Stimulated activated CD8-positive, alpha-beta memory T cell treated with anti-CD3 and anti-CD28 coated beads, Interleukin-7, amount 100 ng/mL, for 1 hour (primary cell): ENCODE measurements at places on chromosomes 6 and 20.
A peak's percentile ranks its signal among the peaks of the same experiment; 100 is the strongest.

GRCh38 chr6:137044366-137045221 lies at the start of gene IL20RA:
Gene IL20RA (minus strand): TSS chr6:137044965. CDS start chr6:137044728, 237 bp downstream.
- DNase-seq = no peak

- DNase-seq = no peak
Measured at GRCh38 chr6:47165918-47166317, 123.8 kb upstream of the ADGRF1 start.

- no peak for DNase-seq
Measured at GRCh38 chr20:62161347-62161746, 17.8 kb downstream of the SS18L1 start.

- DNase-seq = no peak
Measured at GRCh38 chr20:61912665-61913422, 152.8 kb downstream of the TAF4 start.

GRCh38 chr20:57495978-57496377 lies 29.0 kb downstream of the CTCFL start:
- no peak for DNase-seq

GRCh38 chr20:57828696-57829095 lies 118.9 kb upstream of the PMEPA1 start:
- DNase-seq = no peak

DNA sequence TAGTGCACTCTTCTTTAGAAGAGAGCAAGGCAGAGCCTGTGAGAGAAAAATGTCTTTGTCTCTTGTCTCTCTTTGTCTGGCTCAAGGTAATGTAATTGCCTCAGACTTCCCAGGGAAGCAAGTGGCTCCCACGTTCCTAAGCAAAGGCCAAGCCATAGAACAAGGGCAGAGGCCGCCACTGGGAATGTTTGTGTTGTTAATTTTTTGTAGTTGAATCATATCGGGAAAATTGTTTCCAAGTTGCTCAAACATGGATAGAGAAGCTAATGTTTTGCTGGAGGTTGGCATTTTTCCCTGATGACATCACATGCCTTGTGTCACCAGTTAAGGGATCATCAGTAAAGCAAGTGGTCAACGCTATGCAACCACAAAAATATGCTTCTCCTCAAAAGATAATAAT lies 211.5 kb upstream of the FOXA2 start:
- no peak for DNase-seq

DNA sequence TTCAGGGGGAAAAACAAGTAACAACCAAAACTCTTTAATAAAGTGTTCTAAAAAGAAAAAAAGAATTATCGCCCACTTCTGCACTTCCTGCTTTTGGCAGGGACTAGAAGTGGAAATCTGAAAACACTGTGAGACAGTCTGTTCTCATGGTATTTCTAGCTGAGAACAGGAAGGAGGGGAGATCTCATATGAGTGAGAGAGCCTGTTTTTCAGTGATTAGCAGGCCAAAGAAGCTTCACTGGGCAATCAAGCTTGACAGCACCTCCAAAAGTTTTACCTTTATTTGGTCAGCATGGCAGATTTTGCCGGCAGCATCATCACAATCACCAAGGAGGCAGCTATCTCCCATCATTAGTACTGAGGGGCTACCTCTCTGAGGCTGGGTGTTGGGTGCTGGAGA lies 79.5 kb upstream of the ATXN1 start:
- DNase-seq = no peak

DNA sequence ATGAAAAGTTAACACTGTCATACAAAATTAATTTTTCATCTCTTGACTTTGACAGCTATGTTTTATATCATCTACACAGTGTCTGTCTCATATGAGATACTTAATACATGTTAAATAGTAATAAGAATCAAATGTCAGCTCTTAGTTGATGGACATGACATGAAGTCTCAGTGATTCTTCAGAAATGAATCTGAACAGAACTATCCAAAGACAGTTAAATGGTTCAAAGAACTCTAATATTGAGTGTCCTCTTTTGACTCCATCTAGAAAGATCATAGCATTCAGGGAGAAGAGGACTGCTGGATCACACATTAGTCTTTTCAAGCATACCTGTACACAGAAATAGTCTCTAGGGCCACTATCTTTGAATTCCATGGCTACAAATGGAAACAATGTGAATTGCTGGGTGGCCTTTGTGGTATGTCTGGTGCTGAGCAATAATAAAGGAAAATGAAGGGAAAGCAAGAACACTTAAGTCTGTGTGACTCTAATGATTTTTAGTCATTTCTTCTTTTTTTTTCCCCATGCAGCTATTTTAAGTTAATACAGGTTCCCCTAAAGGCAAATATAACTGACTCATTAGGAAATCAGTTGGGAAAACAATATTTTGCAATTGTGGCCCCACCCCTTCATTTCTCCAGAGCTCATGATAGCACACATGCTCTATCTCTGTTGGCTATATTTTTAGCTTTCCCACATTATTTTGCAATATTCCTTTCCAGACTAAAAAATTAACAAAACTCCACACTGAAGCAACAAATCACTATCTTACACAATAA lies 367.5 kb downstream of the GRIK2 start:
- DNase-seq = no peak

GRCh38 chr6:32427934-32428474 lies 11.7 kb upstream of the HLA-DRA start:
- DNase-seq = no peak

- no peak for DNase-seq
Measured at GRCh38 chr6:24979176-24979575, 43.4 kb upstream of the RIPOR2 start.

GRCh38 chr6:149454346-149454848 lies 30.4 kb downstream of the ZC3H12D start:
- no peak for DNase-seq

DNA sequence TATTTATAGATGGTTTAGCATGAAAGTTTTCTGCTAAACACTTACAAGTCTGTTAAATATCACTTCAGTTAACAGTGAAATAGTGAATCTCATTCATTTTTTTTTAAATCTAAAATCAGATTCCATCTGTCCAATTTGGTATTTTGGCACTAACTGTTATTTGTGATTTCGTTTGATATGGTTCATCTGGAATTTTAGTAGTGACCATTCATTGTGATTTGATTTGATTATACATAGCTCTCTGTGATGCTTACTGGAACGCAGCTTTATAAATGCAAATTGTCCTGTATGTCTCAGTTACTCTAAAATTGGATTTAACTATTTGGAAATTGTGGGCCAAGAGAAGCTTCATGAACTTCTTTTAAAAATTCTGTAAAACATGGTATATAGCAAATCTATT lies 571.5 kb downstream of the EYS start:
- DNase-seq = no peak

DNA sequence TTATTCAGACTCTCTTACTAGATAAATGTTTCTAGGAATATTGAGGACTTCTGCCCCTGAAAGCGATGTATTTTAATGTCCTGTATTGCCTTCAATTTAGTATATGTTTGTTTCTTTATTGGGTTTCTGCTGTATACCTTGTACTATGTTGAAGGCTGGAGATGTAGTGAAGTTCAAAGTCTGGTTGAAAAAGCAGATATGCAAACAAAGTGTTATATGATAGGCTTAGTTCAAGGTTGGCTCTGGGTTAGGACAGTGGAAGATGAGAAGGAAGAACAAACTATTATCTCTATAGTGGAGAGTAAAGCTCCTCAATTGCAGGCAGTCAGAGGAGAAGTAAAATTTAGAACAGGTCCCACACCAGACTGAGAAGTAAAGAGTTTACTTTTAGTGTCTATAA lies 36.3 kb upstream of the ADGRG6 start:
- DNase-seq = no peak

DNA sequence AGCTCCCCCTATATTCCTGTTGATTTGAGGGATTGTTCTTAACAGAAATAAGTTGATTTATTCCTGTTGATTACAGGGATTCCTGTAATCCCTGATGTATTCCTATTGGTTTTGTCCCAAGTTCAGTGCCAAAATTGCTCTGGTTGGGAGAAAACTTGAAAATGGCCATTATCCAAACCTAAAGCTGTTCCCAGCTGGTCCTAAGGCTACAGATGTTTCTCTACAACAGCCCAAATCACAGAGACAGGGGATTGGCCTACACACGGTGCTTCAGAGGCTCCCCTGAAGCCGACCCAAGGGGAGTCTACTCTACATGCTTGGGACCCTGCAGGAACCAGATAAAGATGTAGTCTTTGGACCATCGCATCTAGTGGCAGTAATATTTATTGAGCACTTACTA lies 99.0 kb upstream of the AKAP12 start:
- DNase-seq = no peak

- no peak for DNase-seq
Measured at GRCh38 chr6:44804546-44805159, 417.1 kb downstream of the CDC5L start.

DNA sequence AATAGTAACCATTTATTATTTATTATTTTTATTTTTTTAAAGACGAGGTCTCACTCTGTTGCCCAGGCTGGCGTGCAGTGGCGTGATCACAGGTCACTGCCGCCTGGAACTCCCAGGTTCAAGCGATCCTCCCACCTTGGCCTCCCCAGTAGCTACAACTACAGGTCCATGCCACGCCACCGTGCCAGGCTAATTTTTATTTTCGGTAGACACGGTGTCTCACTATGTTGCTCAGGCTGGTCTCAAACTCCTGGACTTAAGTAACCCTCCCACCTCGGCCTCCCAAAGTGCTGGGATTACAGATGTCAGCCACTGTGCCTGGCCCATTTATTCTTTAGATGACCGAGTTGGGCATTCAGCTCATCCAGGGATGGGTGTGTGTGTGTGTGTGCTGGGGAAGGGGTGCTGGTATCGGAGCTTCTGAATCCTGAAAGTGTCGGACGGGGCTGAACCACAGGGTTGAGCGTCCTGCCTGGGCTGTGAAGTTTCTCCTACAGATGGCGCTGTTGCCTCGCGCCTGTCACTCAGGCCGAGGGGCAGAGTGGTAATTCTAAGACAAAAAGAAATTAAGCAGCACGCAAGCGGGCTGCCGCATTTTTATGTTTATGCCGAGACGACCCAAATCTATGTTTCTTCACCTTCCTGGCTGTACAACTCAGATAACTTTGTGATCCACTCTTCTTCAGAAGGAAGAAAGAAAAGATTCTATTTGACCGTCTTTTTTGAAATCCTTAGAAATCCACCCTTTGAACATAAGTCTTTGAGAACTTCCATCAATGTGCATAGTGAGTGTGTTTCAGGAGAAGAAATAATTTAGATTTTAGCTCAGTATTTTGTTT lies 252.8 kb downstream of the CDH26 start:
- peak; percentile 42 for DNase-seq

- DNase-seq = no peak
Measured at GRCh38 chr20:20641783-20642182, 70.7 kb downstream of the RALGAPA2 start.

DNA sequence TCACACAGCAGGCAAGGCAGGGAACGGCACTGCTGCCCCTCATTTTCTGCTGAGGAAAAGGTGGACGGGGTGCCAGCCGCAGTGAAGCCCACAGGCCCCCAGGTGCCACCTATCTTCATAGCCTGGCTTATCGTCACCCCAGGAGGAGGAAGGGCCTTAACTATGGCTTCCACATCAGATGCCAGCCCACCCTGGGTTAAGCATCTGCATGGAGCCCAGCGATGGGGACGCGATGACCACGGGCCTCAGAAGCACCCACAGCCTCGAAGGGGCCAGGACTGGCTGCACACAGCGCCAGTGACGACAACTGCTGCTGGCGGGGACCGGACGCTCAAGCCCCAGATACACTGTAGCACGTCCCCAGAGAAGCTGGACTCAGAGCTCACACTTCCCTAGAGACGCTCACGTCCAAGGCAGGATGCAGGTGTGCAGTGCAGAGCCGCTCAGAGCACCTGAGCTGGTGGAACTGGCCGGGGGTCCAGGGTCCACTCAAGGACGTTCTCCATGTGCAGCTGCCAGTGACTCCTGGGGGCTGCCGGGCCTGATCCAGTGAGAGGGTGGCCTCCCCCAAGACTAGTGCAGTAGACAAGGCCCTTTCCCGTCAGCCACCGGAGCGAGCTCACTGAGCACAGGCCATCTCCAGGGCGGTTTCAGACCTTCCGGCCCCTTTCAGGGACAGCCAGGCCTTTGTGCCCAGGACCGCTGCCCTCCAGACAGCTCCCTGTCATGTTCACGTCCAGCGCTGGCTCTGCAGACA lies 83.0 kb downstream of the YTHDF1 start:
- DNase-seq = no peak

- DNase-seq = no peak
Measured at GRCh38 chr6:157514659-157515496, 133.9 kb downstream of the ZDHHC14 start.

DNA sequence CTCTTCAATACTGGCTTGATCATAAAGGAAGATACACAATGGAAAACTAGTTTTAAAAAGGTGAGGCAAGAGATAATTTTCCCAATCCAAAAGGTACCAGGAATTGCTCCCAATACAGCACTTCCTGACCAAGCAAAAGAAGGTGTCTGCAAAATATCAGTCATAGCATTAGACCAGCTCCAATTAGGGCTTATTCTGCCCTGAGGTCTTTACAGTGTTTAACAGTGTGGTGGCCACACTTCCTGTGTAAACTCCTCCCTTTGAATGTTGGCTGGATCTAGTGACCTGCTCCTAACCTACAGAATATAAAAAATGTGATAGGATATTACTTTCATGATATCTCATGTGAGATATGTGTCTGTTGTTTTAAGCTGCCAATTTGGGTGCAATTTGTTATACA lies 57.1 kb upstream of the BTN3A2 start:
- DNase-seq = no peak

GRCh38 chr6:44023586-44024454 lies 103.4 kb downstream of the MRPL14 start:
- DNase-seq = no peak

DNA sequence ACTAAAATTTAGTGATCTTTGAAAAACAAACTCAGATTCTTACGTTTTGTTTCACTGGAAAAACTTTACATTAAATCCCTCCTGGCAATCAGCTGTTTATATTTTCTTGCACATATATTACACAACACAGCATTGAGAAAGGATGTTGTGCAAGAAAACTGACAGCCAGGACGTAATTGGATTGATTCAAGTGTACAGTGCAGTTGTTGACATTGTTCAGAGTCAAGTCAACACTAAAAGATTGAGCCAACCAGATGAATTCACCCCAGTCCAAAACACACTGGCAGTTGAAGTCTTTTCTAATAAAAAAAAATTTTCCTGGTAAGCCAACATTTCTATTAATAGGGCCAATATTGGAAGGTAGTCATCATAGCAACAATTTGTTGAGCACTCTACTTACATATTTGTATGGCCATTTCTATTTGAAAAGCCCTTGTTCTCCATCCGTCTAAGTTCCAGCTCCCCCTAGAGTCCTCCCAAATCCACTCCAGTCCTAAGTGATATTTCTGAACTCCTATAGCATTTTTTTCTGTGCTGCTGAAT lies 20.9 kb upstream of the VNN1 start:
- no peak for DNase-seq
